IPS-NIHi11 (cell line): ENCODE measurements at places on chromosomes 4 and X.

- no peak for DNase-seq
These were observed 101.2 kb downstream of the ZNF674 start for GRCh38 chrX:46444011-46444410.

GRCh38 chr4:148787831-148788477 is 345.7 kb upstream of the NR3C2 start:
- peak; percentile 17 for DNase-seq

- DNase-seq: no peak
These were observed 1.5 kb upstream of the TSPAN5 start for GRCh38 chr4:98659741-98660462.

DNA sequence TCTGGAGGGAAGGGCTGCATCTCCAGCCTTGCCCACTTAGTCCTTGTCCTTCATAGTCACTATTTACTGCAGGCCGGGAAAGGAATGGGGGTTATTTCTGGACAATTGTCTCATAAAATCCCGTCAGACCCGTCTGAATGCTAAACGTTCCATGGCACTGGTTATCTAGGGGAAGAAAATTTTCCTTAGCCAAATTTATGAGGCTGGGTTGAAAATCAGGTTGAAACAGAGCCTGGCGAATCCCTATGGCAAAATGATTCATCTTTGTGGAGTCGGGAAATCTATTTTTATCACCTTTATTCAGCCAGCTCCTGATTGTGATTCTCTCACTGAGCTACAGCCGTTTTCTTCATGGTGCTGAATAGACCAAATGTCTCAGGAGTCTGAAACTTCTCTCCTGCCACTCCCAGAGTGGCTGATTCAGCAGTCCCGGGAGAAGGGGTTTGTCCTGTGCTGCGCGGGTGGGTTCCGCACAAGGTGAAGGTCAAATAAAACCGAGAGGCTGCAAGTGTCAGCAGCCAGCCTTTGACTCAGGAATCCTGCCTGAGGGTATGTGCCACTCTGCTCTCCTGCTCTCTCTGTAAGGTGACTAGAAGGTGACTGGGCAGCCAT is 1.0 kb downstream of the LIMCH1 start:
- no peak for DNase-seq

- no peak for DNase-seq
These were observed 51.1 kb downstream of the SH3KBP1 start for GRCh38 chrX:19836337-19836736.

- DNase-seq: no peak
These were observed 133.9 kb downstream of the CBR4 start for GRCh38 chr4:168876106-168876505.
